CD8-positive, alpha-beta memory T cell (primary cell): ENCODE measurements at places on chromosomes 16 and 17.

- no peak for DNase-seq
These were observed 13.9 kb upstream of the CYB561 start for GRCh38 chr17:63460018-63460417.

DNA sequence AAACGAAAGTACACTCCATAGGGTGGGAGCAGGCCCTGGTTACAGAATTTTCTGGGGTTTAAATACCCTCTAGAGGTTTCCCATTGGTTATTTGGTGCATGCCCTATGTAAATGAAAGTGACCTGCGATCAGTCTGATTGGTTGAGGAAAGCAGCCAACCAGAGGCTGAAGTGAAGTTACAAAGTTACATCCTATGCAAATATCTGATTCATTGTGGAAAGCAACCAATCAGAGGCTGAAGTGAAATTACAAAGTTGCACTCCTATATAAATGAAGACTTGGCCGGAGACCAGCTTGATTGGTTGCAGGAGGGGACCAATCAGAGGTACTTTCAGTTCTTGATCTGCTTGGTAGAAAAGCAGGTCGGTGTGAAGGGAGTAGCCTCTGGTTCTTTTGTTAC lies 24.4 kb downstream of the NAA60 start:
- no peak for DNase-seq

GRCh38 chr17:33811984-33812577 lies 443.0 kb upstream of the CCL2 start:
- no peak for DNase-seq

- no peak for DNase-seq
These were observed 56.0 kb downstream of the HLF start for GRCh38 chr17:55320594-55321426.

GRCh38 chr16:46828943-46829342 lies 2.0 kb downstream of the C16orf87 start:
- no peak for DNase-seq

DNA sequence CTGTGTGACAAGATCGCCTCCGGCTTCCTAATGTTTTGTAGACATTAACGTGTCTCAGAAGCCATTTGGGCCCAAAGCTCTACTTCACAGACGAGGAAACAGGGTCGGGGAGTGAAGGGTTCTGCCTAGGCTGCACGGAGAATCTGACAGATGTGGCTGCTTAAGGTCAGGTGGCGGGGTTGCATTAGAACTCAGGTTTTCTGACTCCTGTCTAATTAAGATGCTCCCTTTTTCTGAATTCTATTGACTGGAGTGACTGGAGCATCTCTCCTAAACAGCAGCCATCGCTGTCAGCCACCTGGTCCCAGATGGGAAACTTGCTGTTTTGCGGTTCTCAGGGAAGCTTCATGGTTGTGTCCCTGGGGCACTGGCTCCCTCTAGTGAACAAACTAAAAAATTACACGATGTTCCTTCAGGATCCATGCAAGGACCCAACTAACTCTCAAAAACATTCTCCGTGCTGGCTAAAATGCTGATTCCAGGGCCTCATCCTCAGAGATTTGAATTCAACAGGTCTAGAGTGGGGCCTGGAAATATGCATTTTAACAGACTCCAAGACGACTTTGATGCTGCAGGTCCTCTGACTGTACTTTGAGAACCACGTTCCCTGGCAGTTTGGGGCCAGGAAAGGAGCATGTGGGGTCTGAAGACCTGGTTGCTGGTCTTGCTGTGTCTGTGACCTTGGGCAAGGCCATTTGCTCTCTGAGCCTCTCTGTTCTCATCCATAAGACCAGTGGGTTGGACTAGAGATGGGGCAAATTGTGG lies 117.4 kb downstream of the IRF8 start:
- peak; percentile 10 for DNase-seq

GRCh38 chr16:49563666-49564065 lies 190.1 kb downstream of the C16orf78 start:
- no peak for DNase-seq

DNA sequence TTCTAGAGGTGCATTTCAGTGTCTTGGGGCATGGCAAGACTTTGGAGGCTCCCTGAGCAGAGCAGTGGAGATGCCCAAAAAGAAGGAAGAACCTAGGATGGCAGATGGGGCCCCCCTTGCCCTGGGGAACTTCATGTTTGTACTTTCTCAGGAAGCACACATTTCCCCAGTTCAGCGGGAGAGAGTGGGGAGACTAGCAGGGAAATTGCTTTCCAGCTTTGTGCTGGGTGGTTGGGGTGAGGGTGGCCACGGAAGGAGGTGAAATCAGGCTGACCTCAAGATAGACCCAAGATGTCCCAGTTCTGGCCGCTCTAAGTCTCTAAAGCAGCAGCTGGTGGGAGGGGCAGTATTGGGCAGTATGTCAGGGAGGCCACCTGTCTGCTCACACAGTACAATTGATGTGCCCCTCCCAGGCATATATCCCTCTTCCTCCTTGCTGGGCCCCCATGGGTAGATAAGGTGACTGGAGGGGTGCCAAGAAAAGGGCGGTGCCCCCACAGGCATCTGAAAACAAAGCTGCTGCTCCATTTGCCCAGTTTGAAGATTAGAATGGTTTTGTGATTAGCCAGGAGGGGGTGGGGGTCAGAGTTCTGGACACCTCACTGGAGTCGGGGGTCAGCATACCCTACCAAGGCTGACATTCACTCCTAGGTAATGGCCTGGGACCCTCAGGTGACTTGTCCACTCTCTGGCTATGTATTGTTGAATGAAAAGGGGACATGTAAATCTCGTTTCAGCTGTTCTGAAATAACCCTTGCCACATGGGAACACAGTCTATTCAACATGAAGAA lies 17.1 kb upstream of the NAGLU start:
- no peak for DNase-seq

GRCh38 chr17:2197271-2197670 lies 106.3 kb downstream of the SMG6 start:
- DNase-seq: no peak

GRCh38 chr16:10936272-10936984 lies 5.8 kb downstream of the DEXI start:
- DNase-seq: no peak

- no peak for DNase-seq
These were observed 46.9 kb downstream of the NDEL1 start for GRCh38 chr17:8482546-8482945.

GRCh38 chr16:89093602-89094251 lies at the start of gene ACSF3:
ACSF3 (plus strand) TSS chr16:89093852; CDS start chr16:89100682, 6,830 bp downstream.
- peak; percentile 45 for DNase-seq

- no peak for DNase-seq
These were observed 3.1 kb upstream of the ZNF764 start for GRCh38 chr16:30561089-30561816.

GRCh38 chr16:26795184-26795583 lies 271.5 kb upstream of the C16orf82 start:
- DNase-seq: no peak

DNA sequence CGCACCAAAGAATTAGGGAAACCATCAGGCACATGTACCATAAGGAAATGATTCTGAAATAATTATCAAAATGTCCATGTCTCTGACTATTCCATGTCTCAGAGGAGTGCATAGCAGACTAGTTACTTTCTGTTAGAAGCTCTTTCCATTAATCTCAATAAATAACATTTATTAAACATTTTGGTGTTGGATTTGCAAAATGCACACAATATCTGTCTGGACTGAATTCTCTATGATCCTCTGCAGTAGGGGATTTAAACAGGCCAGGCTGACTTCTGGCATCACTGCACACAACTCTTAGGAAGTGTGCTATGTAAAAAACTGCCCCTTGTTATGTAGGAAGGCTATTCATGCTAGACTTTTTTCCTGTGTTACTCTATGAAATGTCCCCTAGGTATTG lies 283.3 kb upstream of the CDH5 start:
- no peak for DNase-seq

DNA sequence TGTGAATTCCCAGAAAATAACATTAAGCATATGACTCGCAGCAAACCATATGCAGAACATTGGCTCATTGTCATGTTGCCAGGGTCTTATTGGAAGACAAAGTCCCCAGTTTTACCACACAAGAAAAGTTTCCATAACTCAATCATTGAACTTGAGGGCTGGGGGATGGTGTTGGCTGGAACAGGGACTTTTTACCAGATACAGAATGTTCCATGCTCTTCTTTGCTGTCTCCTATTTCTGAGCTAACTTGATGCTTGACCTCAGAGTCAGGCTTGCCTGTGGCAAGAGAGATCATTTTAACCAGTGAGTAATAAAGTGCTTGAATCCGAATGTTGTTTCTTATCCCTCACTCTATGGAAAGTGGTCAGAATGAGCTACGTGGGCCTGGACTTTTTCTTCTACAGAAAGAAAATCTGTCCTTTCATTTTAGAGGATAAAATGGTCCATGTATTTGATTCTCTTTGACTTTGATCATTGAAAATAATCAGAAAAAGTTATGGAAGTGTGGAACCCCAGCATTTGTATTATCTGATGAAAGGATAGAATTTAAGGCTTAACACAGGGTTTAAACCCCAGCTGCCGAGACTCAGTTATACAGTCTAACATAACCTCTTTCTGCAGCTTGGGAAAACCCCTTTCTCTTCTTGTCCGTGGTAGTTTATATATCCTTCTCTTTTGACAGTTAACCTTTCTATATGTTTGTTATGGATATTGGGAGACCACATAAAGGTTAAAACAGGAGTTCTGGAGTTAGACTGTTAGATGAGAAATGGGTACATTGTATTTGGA lies 67.0 kb downstream of the TUBD1 start:
- DNase-seq: no peak

DNA sequence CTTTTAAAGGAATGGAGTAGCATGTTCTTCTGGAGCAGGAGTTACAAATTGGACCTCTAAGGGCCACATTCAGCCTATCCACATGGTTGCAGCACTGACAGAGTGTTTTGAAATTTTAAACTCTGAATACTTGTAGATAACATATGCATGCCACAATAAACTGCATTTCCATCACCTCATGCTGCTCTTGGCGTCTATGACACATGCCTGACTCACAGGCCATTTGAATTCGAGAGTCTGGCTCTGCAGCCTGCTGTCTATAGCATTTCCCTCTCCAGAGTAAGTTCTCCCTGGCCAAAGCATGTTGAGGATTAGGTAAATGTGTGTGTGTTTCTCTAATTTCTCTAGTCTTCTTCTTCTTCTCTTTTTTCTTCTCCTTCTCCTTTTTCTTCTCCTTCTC lies 28.7 kb upstream of the MYOCD start:
- no peak for DNase-seq

DNA sequence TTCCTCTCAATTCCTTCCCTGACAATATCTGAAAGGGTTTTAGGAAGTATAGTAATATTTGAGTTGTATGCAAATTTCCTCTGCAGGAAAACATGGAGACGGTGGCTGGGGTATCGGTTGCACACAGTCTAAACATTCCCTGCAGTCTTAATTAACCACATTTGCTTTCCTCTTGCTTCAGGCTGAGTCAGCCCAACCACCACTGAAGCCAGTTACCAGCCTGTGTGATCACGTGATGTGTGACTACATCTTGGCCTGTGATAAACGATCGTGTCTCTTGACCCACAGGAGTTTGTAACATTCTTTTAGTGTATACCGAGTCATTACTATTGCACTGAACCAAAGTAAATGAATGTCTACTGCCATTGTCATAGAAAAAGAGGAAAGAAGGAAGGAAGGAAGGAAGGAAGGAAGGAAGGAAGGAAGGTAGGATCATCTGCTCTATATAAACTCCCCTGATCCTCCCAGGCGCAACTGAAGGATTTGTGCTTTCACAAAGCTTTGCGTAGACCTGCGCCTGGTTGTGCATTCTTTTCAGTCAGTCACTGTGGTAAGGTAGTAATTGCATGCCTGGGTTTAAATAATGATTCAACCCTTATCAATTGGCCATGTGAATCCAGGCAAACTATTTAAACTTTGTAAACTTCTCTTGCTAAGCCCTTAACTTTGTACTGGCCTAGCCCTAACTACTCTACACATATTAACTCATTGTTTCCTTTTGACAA lies 280.6 kb upstream of the SALL1 start:
- DNase-seq: no peak

- no peak for DNase-seq
These were observed 13.5 kb downstream of the MPG start for GRCh38 chr16:91484-91883.

DNA sequence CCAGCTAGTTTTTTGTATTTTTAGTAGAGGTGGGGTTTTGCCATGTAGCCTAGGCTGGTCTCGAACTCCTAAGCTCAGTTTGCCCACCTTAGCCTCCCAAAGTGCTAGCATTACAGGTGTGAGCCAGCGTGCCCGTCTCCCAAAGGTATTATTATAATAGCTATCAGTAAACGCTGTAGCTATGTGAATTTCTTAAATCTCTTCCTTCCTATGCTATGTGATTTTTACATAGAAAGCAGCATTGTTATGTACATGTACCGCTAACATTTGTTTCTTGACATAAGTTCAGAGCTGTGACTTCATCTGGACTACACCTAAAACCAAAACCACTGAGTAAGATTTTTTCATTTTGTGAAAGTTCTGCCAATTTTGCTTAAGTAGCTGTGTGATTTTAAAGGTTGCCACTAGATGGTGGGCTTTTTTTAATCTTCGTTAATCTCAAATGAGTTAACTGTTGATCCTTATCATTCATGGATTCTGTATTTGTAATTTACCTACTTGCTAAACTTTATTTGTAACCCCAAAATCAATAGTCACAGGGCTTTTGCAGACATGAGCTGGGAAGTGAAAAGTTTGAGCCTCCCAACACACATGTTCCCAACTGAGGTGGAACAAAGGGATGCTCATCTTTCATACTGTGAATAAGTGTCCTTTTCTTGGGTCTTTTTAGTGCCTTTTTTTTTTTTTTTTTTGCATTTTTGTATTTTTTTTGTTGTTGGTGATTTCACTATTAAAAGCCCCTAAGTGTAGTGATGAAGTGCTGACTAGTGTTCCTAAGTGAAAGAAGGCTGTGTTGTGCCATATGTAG lies 21.9 kb downstream of the PRKAR1A start:
- no peak for DNase-seq
